ENCODE measurements at places on chromosomes 7 and 10. TPM values are rescaled to one million over a fixed set of nuclear protein-coding genes. Genes with fewer than 3 reads are reported as not detected.

DNA sequence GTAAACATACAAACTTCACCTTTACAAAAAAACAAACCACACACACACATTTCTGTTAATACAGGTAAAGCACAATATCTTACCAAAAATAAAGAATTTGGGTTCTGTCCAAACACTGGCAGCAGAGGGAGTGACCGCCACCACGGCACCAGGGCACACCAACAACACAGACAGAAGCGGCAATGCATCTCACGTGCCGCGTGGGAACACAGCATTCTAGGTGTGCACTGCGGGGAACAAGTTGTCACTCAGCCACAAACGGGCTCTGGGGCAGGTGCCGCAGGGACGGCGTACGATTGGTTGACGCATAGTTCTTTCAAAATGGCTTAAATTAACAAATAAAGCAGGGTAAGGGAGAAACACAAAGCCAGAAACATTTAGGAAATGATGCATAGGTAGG, 22.3 kb downstream of the PDGFA start:
- no peak overlapping the region for H3K4me3 ChIP-seq
- DNase-seq, result peak; percentile 24
- no peaks in the 10 kb centered on the region for H3K27me3 ChIP-seq
- no peaks in the 10 kb centered on the region for H3K36me3 ChIP-seq
- H3K4me1 ChIP-seq, result no peaks in the 10 kb centered on the region

- H3K4me3 ChIP-seq, result no peak overlapping the region
- H3K4me1 ChIP-seq, result no peaks in the 10 kb centered on the region
- no peaks in the 10 kb centered on the region for H3K36me3 ChIP-seq
- no peak for DNase-seq
- no peaks in the 10 kb centered on the region for H3K27me3 ChIP-seq
- H3K27ac ChIP-seq, result no peak overlapping the region
Measured at GRCh38 chr7:158525648-158526484, 61.8 kb downstream of the PTPRN2 start.

DNA sequence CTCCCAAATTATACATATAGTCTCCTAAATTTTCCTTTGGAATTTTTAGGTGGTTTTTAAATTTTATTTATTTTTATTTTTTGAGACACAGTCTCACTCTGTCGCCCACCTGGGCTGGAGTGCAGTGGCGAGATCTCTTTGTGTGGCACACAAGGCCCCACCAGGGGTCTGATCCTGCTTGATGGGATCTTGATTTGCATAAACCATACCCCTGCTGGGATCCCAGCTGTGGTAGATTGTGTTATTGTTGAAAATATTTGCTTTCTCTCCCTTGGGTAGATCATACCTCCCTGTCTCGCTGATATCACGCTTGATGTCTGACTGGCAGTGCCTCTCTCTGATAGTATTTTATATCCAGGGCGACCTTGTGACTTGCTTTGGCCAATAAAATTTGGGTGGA, 5.6 kb upstream of the MUC3A start:
- H3K4me1 ChIP-seq, result peaks cover 4% of the 10 kb centered on the region
- H3K4me3 ChIP-seq, result no peak overlapping the region
- H3K27ac ChIP-seq, result no peak overlapping the region

DNA sequence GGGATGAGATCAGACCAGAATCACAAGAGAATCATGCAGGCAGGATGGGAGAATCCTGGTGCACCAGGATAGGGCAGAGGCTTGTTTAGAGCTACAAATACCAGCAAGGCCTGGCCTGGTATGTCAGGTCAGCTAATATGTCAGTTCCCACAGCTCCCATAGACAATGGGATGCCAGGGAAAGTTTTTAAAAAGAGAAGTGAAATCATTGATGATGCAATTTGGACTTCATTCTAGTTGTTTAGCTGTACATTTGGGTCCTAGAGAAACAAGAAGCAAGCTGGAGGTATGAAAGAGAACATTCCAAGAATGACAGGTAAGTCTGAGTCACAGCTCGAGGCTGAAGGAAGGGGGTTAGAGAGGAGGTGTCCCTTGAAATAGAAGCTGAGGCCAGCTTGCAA, 45.2 kb downstream of the GPR141 start:
- H3K4me3 ChIP-seq, result no peak overlapping the region
- DNase-seq, result no peak
- H3K4me1 ChIP-seq, result no peaks in the 10 kb centered on the region
- H3K27ac ChIP-seq, result no peak overlapping the region

DNA sequence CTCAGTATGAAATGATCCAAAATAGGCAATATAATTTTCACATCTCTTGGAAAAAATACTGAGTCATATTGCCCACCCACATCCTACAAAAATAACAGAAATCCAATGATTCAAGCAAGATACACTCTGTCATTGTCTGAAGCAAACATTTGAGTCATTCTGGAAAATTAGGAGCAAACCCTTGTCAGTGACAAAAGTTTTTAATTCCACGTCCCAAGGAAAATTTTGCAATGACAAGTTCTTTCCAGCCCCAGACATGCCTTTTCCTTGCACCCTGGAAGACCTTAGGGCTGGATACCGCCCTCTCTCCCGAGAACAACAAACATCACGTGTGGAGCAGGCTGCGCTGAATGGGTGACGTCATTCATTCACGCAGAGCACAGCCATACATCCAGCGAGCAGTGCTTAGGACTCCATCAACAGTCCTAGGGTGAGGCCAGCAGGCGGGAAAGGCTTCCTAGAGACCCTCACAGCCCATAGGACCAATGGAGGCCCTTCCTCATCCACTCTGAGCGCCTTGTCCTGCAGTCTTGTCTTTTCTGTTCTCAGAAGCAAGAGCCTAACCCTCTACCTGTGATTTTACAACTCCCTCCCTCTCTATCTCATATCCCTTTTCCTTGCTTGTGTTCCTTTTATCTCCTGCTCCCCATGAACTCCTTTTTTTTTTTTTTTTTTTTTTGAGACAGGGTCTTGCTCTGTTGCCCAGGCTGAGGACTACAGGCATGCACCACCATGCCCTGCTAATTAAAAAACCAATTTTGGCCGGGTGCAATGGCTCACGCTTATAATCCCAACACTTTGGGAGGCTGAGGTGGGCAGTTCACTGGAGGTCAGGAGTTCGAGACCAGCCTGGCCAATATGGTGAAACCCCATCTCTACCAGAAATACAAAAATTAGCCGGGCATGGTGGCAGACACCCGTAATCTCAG, 23.5 kb upstream of the KDM7A start:
- no peaks in the 10 kb centered on the region for H3K4me1 ChIP-seq
- H3K4me3 ChIP-seq, result no peak overlapping the region
- DNase-seq, result no peak
- no peaks in the 10 kb centered on the region for H3K27me3 ChIP-seq
- no peak overlapping the region for H3K27ac ChIP-seq
- no peaks in the 10 kb centered on the region for H3K36me3 ChIP-seq

DNA sequence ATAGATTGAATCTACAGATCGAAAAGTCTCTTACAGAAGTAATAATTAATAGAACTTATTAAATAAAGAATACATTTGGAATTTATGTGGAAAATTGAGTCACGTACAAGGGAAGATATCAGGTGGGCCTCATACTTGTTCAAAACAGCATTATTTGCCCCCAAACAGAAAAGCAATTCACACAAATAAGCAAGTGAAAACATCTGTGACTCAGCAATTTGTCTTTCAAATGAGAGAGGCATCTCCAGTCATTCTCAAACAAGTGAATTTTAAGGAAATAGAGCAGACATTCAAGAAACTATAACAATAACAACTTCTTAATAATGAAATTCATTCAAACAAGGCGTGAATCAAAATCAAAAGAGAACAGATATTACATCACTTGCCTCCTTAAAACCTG, 50.1 kb downstream of the SEMA3A start:
- H3K4me1 ChIP-seq, result no peaks in the 10 kb centered on the region
- no peak for DNase-seq
- no peak overlapping the region for H3K4me3 ChIP-seq
- no peaks in the 10 kb centered on the region for H3K36me3 ChIP-seq
- H3K27me3 ChIP-seq, result no peaks in the 10 kb centered on the region

DNA sequence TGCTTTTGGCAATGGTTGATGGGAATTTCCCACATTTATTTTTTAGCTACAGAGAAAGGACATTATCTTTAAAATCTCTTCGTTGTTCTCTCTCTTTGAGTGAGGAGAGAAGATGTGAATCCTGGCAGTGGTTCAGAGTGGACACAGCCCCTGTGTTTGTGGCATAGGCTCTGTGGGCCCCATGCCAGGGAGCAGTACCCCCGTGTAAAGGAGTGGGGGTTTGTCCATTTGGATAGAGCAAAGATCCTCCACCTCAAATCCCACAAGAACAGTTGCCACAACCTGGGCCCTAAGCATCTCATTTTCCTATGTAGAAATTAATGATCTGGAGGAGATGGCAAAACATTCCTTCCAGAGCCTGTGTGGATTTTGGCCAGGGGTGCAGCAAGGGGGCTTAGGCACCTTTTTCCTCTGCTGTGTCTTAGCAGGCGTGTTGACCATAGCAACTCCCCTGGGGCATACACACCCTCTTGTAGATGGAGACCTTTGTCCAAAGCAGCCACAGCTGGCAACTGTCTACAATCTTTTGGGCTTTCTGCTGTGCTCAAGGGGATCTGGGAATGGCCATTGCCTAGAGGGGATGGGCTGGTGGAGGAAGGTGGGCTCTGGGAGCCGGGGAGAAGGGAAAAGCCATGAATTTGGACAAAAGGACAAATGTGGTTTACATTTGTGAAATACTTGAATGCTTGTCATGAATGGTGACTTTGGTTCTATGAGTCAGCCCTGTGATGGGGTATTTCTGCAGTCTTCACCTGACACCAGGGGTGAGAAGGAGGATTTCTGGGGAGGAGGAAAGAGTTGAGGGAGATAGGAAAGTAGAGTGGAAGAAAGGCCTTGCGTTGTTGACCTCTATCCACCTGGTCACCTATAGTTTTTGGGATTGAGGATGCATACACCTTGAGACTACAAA, 92.0 kb downstream of the TCF7L2 start:
- H3K4me1 ChIP-seq, result peaks cover 4% of the 10 kb centered on the region
- DNase-seq, result no peak
- H3K27ac ChIP-seq, result no peak overlapping the region
- no peak overlapping the region for H3K4me3 ChIP-seq
- H3K27me3 ChIP-seq, result no peaks in the 10 kb centered on the region

GRCh38 chr10:129334266-129334665, 132.8 kb upstream of the MGMT start:
- H3K27me3 ChIP-seq, result no peaks in the 10 kb centered on the region
- no peaks in the 10 kb centered on the region for H3K4me1 ChIP-seq
- no peak overlapping the region for H3K4me3 ChIP-seq
- DNase-seq, result no peak
- H3K27ac ChIP-seq, result no peak overlapping the region
- no peaks in the 10 kb centered on the region for H3K36me3 ChIP-seq

- no peak overlapping the region for H3K27ac ChIP-seq
- no peaks in the 10 kb centered on the region for H3K4me1 ChIP-seq
- DNase-seq, result no peak
Measured at GRCh38 chr7:25014756-25015155, 34.8 kb upstream of the OSBPL3 start.

- no peaks in the 10 kb centered on the region for H3K36me3 ChIP-seq
- no peaks in the 10 kb centered on the region for H3K27me3 ChIP-seq
- no peaks in the 10 kb centered on the region for H3K4me1 ChIP-seq
- no peak for DNase-seq
Measured at GRCh38 chr7:110105840-110106239, 985.1 kb upstream of the LRRN3 start.

Gene TUBAL3
- total RNA-seq, result not detected

Gene LIPJ
- total RNA-seq, result 0.09 TPM

Gene UCN3
- total RNA-seq, result not detected

Gene GDI2
- total RNA-seq, result 121 TPM

Gene FKBP9
- total RNA-seq, result 28.6 TPM

Gene CALD1
- total RNA-seq, result 181 TPM

Gene ADAP1
- 4.2 TPM for total RNA-seq

Gene GHITM
- 230 TPM for total RNA-seq

Gene TRIM73
- total RNA-seq, result 0.31 TPM

Gene SLC18A2
- total RNA-seq, result 0.19 TPM
